Inflammatory macrophage (primary cell): ENCODE measurements at places on chromosomes 3 and 15.

DNA sequence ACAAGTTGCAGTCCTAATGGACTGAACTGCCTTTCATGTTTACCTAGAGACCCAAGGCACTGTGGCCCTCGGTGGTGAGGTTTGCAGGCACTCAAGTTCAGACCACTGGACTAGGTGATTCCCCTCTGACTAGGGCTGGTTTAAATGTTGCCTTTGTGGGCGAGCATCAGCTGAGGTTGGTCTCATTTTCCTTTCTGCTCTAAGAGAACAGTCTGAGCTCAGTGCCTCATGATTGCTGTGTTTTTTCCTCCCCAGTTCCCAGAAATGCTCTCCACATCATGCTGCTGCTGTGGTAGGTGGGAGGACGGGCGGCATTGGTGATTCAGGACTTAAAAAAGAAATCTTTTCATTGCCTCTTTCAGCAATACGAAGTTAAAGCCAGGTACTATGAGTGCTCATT, 237.2 kb downstream of the MBNL1 start:
- peak; percentile 91 for DNase-seq

- no peak for DNase-seq
Observed at GRCh38 chr15:64249406-64249805, 86.6 kb upstream of the PPIB start.

DNA sequence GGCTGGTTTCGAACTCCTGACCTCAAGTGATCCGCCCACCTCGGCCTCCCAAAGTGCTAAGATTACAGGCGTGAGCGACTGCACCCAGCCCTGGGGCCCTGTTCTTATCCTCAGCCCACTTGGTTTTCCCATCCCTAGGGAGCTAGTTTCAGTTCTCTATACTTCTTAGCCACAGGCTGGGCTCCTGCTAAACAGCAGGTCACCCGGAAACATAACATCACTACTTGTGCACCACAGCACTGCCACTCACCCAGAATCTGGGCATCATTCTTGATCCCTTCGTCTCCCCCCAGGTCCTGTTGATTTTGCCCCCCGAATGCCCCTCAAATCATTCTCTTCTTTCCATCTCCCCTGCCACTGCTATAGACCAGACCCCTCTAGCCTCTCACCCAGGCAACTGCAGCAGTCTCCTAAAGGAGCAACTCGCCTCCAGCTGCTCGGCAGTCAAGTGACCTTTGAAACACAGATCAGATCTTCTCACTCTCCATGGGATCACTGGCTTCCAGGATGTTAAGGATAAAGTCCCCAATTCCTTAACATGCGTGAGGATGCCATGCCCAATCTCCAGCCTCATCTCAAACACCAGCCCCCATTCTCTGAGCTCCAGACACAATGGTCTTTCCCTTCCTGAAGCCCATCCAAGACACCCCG, 5.6 kb upstream of the AP3S2 start:
- peak; percentile 83 for DNase-seq

GRCh38 chr15:63306492-63307073, 29.2 kb downstream of the APH1B start:
- no peak for DNase-seq

- no peak for DNase-seq
Observed at GRCh38 chr3:44996556-44996969, 20.5 kb downstream of the EXOSC7 start.

DNA sequence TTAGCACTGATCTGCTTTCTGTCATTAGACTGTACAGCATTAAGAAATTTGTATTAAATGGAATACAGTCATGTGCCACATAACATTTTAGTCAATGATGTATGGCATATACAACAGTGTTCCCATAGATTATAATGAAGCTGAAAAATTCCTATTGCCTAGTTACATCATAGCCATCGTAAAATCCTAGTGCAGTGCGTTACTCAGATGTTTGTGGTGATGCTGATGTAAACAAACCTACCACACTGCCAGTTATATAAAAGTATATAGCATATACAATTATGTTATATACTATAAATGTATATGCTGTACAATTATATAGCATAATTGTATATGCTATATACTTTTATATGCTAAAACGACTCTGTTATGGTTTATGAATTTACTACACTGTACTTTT, 41.7 kb downstream of the APH1B start:
- DNase-seq: no peak

GRCh38 chr3:29521751-29522150, 240.9 kb downstream of the RBMS3 start:
- DNase-seq: no peak

DNA sequence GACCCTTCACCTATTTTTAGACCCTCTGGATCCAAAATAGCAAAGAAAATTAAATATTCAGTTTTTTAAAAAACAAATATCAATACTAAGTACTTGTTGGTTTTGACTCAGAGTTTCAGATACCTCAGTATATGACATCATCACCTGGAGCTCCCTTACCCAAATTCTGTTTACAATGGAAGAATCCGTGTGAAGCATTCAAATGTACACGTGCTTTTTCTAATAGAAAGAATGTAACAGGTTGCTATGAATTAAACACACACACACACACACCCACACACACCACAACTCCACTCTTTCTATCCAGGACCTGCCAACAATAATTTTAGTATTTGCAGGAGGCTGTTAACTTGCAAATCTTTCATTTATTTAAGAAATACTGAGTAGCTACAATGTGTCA, 221.8 kb downstream of the THRB start:
- no peak for DNase-seq

- DNase-seq: no peak
Observed at GRCh38 chr3:194772241-194773000, 86.7 kb downstream of the FAM43A start.

DNA sequence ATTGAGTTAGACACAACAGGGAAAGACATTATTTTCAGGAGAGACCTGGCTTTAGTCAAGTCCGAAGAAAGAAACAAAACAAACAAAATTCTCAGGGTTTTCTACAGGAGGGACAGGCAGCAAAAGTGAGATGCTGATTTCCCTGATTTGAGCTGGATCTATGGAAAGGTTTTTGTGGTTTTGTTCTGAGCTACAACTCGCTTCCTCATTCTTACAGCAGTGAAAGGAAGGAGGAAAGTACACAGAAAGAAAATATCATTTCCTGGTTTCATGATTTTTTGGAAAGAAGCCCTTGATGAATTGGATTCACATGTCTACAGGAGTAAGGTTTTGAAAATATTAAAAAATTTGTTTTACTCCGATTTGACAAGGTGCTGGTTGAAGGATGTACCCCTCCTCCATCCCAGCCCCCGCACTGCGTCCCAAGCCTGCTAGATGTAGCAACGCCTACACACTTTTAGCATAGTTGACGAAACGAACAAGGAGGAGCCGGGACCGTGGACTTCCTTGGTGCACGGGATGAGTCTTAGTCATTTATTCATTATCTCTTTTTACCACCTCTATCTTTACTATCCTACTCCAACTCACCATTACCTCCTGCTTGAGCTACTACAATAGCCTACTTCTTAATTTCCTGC, 10.8 kb downstream of the PRICKLE2 start:
- peak; percentile 2 for DNase-seq

GRCh38 chr3:46661776-46662766, 31.4 kb downstream of the ALS2CL start:
- DNase-seq: no peak

DNA sequence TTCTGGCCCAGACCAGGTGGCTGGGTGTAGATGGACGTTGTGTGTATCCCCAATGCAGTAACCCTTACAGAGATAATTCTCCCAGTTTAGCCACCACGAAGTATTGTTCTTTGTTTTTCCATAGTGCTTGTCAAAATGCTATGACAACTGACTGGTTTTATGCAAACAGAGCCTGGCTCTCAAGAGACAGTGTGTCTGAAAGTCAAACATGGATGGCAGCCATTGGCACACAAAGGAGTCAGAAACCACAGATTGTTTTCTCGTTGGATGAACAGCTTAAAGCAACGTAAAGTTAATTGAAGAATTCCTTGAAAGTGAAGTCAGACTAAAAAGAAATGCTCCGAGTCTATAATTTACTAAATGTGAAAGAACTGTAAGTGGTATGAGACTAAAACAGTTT, 91.2 kb downstream of the FILIP1L start:
- DNase-seq: no peak

DNA sequence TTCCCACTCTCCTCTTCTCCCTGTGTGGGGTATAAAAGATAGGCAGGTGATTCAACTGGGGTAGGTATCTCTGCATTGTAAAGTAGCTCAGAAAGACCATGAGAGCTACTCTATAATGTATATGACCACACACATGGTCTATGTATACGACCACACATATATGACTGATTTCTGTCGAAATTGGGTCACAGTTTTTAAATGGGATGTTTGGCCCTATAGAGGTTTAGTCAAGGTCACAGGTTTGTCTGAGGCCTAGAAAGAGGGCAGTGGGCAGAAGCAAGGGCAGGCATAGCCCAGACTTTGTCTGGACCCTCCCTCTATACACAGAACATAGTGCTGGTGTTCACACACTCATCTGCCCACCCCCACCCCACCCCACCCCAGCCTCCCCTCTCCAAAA, 4.4 kb downstream of the LAMP3 start:
- peak; percentile 44 for DNase-seq

DNA sequence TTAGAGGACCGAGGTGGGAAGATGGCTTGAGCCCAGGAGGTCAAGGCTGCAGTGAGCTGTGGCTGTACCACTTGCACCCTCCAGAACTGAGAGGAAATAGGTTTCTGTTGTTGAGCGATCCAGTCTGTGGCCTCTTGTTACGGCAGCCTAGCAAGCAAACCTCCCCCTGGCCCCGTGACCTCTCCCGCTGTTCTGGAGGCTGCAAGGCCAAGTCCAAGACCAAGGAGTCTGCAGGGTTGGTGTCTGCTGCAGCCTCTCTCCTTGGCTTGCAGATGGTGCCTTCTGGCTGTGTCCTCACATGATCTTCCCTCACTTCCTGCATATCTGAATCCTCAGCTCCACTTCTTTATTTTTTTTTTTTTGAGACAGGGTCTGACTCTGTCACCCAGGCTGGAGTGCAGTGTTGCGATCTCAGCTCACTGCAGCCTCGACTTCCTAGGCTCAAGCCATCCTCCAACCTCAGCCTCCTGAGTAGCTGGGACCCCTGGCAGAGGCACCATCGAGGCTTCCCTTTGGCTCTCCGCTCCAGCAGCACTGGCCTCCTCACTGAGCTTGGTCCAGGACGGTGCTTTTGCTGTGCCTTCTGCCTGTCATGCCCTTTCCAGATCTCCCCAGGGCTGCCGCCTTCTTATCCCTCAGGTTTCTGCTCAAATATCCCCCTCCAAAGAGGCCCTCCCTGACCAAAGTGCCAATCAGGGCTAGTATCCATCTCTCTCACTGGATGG, 18.0 kb upstream of the PLXND1 start:
- peak; percentile 91 for DNase-seq

DNA sequence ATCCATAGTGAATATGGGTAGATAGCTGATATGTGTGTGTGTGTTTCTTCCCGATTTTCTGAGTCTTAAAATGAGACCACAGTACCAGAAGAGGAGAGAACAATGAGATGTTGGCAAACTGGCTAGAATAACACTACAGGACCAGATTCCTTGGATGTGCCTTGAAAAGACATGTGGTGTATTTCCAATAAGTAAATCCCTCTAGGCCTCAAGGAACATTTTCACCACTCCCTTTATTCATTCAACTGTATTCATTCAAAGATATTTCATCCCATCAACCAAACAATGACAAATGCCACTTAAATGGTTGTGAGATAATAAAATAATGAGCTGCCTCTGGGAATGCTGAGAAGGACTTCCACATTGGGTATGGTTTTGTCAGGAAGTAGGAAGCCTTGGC, 8.7 kb upstream of the BNC1 start:
- no peak for DNase-seq

- no peak for DNase-seq
Observed at GRCh38 chr3:55243678-55244077, 243.4 kb downstream of the WNT5A start.

- DNase-seq: no peak
Observed at GRCh38 chr3:43618142-43618541, 3.7 kb downstream of the ANO10 start.

- no peak for DNase-seq
Observed at GRCh38 chr15:43330780-43331087, 361 bp upstream of the LCMT2 start.

DNA sequence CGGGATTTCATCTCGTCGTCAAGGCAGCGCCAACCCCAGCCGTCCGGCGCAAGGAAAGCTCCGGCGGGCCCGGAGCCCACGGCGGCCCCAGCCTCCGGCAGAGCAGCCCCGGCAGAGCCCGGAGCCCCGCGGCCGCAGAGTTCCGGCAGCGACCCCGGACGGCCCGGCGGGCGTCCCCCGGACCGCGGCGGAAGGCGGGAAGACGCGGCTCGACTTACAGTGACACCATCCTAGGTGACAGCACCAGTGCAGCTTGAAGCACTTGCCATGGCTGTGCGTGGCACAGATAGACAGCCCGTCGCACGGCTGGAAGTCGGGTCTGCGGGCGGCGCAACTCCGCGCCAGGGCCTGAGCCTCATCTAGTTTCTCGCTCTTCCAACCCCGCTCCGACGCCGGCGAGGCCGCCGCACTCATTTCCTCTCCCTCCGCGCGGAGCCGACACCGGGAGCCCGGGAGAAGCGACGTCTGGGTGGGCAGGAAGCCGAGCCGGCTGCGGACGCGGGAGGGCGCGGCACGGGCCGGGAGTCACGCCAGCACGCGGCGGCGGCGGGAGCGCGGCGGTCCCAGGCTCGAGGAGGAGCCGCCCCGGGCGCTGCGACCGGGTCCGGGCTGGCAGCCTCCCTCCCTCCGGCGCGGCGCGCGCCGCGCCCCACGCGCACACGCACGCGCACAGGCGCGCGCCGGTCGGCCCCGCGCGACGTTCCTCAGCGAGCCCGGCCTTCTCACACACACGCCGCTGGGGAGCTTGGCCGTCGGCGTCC, at the start of gene C3orf70:
C3orf70 (minus strand) TSS at position 651 of the 761 bp plus-strand sequence; CDS start at position 414, 237 bp downstream.
- DNase-seq: peak; percentile 17

GRCh38 chr15:34984889-34985630, 3.0 kb downstream of the ZNF770 start:
- DNase-seq: peak; percentile 40

DNA sequence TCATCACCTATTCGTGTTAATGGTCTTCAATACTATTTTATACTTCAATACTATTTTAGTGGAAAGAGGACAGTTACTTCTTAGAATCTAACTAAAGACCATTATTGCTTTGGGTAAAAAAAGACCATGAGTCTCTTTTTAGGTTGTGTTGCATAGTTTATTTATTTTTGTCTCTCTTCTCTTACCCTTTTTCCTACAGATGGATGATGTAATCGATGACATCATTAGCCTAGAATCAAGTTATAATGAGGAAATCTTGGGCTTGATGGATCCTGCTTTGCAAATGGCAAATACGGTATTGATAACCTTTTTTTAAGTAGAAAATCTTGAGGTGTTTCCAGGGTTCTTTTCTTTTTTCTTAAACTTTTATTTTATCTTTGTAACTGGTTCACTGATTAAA, 58.5 kb upstream of the SAMMSON start:
- no peak for DNase-seq

DNA sequence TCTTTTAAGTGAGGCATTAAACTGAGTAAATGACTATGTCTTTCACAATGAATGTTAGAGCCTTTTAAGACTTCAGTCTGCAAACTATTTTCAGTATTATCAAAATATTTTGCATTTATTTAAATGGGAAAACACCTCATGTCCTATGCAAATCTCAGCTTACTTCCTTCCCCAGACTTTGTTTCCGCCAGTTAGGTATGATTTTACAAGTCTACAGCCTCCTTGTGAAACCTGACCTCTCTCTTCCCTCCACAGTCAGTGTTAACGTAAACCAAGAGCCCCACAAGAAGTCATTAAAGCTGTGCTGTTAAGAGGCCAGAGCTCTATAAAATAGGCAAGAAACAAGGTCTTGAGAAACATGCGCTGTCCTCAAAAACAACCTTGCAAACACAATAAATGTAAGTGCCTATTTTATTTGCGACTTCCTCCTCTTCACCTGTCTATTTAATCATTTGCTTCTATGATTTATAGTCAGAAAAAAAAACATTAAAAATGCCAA, 48.3 kb downstream of the PRTG start:
- DNase-seq: no peak

GRCh38 chr3:66336333-66336766, 115.5 kb downstream of the SLC25A26 start:
- no peak for DNase-seq
